ENCODE measurements at places on chromosomes 7 and 10.

GRCh38 chr10:51198170-51198569, 123.9 kb downstream of the PRKG1 start:
- DNase-seq = no peak

DNA sequence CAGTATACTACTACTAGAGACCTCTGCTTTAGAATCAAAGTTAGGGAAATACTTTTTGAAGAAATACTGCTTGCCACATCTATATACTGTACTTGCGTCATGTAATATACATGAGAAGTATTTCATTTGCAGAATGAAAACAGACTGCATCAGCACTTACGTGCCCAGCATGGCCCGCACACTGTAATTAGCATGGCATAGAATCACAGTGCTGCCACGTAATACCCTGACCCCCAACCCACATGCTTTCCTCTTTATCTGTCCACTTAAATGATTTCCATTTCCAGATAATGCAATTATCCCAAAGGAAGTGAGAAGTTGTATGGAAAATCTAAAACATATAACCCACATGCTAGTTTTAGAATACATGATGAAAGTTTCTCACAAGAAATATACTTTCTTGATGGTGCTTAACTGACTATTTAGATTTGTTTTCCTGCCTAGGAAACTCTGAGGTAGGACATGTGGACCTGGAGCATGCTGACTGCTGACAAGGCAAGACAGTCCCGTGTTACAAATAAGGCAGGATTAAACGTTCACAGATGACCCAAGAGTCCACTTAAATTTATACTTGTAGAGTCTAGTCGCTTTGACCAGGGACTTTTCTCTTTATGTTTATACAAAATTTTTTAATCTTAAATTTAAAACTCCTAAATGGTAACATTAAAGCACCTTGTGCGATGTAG, 12.6 kb downstream of the USP6NL start:
- no peak for DNase-seq

DNA sequence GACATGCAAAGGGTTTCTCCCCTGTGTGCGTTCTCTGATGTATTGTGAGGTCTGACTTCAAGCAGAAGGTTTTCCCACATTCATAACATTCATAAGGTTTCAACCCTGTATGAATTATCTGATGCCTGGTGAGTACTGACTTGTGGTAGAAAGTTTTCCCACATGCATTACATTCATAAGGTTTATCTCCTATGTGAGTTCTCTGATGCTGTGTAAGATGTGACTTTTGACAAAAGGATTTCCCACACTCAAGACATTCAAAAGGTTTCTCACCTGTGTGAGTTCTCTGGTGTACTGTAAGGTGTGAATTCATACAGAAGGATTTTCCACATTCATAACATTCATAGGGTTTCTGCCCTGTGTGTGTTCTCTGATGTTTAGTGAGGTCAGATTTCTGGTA, 45.1 kb downstream of the ZNF33B start:
- DNase-seq = no peak

DNA sequence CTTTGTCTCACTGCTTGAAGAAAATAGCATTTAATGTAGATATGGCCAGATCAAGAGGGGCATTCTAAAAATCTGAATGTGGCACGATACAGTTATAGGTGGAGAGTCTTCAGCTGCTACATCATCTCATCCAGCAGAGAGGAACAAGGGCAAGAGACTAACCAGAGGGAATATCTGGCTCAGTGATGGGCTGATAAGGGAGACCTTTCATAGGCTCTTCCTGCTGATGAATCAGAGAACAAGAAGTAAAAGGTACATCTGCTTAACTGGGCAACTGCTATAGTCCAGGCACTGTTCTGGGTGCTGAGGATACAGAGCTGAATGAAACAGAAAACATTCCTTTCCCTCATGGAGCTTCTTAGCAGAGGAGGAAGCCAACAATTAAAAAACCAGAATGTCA, 37.9 kb downstream of the PIP4K2A start:
- no peak for DNase-seq

DNA sequence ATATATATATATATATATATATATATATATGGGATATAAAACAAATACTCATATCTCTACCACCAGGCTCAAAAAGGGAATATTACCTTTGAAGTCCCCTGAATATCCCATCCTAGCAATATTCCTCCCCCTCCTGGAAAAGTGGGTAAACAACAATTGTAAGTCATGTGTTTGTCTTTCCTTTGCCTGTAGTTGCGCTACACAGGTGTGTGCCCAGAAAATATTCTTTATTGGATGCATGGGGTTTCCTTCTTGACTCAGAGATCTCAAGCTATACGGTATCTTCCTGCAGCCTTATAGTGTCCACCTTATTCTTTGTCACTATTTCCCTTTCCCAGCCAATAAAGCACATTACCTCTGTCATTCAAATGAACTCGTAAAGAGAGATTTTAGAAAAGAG, 54.2 kb downstream of the MET start:
- no peak for DNase-seq

- DNase-seq = no peak
Measured at GRCh38 chr7:45101748-45102147, 9.7 kb downstream of the TBRG4 start.

DNA sequence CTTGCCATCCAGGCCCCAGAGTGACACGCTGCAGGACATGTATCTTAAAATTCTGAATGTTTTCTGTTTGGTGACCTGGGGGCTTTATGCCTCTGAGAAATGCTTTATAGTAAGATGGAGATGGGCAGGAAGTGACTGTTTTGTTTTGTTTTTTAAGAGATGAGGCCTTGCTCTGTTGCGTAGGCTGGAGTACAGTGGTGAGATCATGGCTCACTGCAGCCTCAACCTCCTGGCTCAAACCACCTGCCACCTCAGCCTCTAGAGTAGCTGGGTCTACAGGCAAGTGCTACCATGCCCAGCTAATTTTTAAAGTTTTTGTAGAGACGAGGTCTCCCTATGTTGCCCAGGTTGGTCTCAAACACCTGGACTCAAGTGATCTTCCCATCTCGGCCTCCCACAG, 20.6 kb downstream of the ZNF777 start:
- DNase-seq = peak; percentile 25

DNA sequence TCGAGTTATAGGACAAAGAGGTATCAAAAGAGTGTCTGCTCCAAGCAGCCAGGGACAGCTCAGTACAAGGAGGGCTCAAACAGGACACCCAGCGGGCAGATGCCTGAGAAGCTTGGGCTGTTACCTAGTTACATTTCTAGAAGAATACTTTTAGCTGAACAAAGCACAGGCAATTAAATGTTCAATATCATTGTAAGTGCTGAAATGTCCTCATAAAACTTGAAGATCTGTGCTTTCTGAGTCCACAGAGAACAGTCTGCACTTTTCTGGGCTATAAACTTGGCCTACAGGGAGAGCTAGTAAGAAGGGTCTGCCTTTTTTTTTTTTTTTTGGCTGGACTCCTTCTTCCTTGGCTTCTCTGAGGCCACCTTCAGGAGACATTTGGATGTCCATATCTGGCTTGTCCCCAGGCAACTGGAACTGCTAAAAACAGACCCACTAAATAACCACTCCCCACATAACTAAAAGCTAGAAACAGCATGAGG, 123.2 kb downstream of the SLC16A9 start:
- DNase-seq = no peak

All from CD4-positive, alpha-beta T cell treated with Interleukin-12 subunit alpha and Interleukin-12 subunit beta, for 1 hour (primary cell).